ENCODE measurements at places on chromosomes 3 and 15.
A peak's percentile ranks its signal among the peaks of the same experiment; 100 is the strongest.

GRCh38 chr15:34049112-34049511, 10.1 kb upstream of the AVEN start:
- no peak for DNase-seq

GRCh38 chr3:24829011-24829581, 334.4 kb upstream of the THRB start:
- DNase-seq: no peak

DNA sequence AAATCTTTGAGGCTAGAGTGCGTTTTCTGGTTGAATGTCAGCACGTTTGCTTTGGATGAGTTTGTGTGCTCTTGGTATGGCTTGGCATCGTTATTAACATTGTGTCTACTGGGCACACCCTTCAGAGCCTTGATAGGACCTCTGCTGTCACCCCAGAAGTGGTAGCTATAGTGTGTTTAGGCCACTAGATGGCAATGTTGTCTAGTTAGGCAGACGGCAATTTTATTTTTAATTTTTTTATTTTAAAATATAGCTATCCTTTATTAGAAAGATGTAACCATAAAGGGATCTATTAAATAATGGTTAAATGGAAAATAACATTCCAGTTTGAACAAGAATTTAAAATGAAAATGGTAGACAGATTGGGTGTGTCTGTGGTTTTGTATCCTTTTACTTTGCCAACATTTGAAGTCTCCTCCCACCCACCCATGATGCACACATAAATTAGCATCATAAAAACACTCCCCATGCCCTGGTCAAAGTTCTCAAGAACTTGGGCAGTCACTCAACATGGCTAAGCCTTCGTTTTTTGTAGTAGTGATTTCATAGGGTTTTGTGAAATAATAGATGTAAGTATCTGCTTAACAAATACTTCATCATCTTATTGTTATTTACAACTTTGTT, 200.7 kb downstream of the KCNH8 start:
- peak; percentile 4 for DNase-seq

GRCh38 chr15:35173444-35174118, 88.5 kb upstream of the NANOGP8 start:
- DNase-seq: no peak

- peak; percentile 5 for DNase-seq
These were observed 789.5 kb upstream of the CFAP20DC start for GRCh38 chr3:59839283-59839682.

DNA sequence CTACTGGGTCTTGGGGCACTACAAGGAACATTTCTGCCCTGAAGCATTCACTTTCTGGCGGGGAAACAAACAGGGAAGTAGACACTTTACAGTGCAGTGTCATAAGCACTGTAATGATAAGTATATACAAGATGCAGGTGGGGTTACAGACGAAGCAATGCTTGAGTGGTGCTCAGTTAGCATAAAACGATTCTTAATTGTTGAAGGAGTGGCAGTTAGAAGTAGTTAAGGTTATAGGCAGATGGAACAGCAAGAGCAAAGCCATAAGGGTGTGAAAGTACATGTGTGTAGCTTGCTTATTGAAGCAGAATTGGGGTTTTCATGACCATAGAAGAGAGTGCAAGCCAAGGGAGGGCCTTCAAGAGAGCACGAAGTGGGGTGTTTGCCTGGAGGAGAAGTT, 46.2 kb downstream of the SLC25A26 start:
- no peak for DNase-seq
